ENCODE measurements at places on chromosomes 12 and 14.
A peak's percentile ranks its signal among the peaks of the same experiment; 100 is the strongest.

- peak overlapping the region; percentile 38 for H3K27ac ChIP-seq
- peaks cover 54% of the 10 kb centered on the region for H3K36me3 ChIP-seq
- H3K27me3 ChIP-seq = no peaks in the 10 kb centered on the region
- peaks cover 10% of the 10 kb centered on the region for H3K4me1 ChIP-seq
These were observed 21.1 kb downstream of the FKBP3 start for GRCh38 chr14:45112896-45113781.

DNA sequence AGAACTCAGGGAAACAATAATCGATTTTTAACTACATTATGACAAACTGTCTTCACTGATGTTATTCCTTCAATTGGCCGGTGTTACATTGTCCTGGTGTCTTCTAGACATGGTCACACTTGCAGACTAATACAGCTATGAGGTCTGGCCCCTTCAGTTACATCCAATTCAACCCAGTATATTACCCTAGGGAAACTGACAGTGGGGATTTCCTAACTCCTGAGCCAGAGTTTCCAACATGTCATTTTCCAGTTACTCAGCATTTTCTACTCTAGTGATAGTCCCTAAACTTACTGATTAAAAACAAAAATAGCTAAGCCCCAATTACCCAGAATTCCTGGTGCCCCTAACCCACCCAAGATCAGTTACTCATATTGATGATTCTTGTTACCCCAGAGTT, 21.1 kb downstream of the IFNG start:
- peaks cover 19% of the 10 kb centered on the region for H3K36me3 ChIP-seq
- no peak for DNase-seq
- peaks cover 50% of the 10 kb centered on the region for H3K4me1 ChIP-seq
- no peak overlapping the region for H3K27ac ChIP-seq

- H3K4me1 ChIP-seq = peaks cover 2% of the 10 kb centered on the region
- no peak overlapping the region for H3K27ac ChIP-seq
- no peak overlapping the region for H3K4me3 ChIP-seq
- DNase-seq = no peak
These were observed 46.6 kb downstream of the SMIM41 start for GRCh38 chr12:52126050-52126604.

GRCh38 chr14:32419429-32419828, 90.3 kb downstream of the AKAP6 start:
- no peaks in the 10 kb centered on the region for H3K36me3 ChIP-seq
- peaks cover 2% of the 10 kb centered on the region for H3K27me3 ChIP-seq
- H3K4me1 ChIP-seq = no peaks in the 10 kb centered on the region
- H3K27ac ChIP-seq = no peak overlapping the region
- DNase-seq = no peak
- no peak overlapping the region for H3K4me3 ChIP-seq

GRCh38 chr12:42485823-42486222, 103.7 kb downstream of the PRICKLE1 start:
- peaks cover 63% of the 10 kb centered on the region for H3K27me3 ChIP-seq
- no peak overlapping the region for H3K4me3 ChIP-seq
- H3K4me1 ChIP-seq = peaks cover 12% of the 10 kb centered on the region
- no peak overlapping the region for H3K27ac ChIP-seq
- DNase-seq = no peak
- H3K36me3 ChIP-seq = no peaks in the 10 kb centered on the region

DNA sequence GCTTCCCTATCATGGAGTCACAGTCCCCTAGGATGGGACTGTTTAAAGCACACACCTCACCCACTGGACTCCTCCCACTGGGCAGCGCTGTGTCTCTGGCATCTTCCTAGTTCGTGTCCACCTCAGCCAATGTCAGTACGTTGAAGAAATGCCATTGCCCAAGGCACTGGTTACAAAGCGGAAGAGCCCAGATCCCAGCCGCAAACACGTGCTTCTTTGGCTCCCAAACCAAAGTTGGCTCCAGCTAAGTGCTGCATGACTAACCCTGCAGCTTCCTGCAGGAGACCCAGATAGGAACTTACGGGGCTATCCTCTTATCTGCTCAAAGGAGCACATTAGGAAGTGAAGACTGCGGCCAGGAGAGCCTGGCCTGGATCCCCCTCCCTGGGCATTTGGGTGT, 9.3 kb downstream of the SYNE3 start:
- peak overlapping the region; percentile 67 for H3K27ac ChIP-seq
- no peak overlapping the region for H3K4me3 ChIP-seq
- peaks cover 69% of the 10 kb centered on the region for H3K36me3 ChIP-seq
- no peak for DNase-seq
- no peaks in the 10 kb centered on the region for H3K27me3 ChIP-seq

DNA sequence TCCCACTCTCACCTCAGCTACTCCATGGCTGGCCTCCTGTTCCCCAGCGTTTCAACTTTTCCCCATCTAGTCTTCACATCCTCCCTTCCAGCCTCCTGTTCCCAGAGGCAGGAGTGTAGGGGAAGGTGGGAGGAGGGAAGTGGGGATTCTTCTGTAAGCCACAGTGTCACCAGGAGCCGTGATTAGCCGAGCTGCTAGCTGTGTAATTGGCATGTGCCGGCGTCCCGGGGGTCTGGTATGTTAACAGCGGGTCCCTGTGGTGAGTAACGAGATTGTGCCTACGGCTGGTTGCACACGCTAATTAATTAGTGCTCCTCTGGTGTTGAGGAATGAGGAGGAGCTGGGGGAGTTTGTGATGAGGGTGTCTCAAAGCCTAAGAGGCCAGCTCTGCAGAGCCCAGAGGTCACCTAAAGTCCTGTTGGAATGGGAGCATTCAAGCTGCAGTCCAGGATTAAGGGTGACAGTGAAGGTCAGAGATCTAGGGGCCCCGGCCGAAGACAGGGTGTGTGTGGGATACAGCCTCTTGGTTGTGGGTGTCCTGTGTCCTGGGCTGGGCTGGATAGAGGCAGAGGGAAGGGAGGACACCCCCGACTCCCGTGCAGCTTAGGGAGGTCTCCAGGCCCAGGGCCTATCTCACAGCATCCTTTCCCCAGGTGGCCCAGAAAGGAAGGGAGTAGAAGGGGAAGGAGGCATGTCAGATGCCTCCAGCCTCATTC, 10.0 kb upstream of the CALCOCO1 start:
- H3K4me3 ChIP-seq = no peak overlapping the region
- DNase-seq = no peak
- H3K36me3 ChIP-seq = no peaks in the 10 kb centered on the region
- no peak overlapping the region for H3K27ac ChIP-seq
- H3K27me3 ChIP-seq = peaks cover 45% of the 10 kb centered on the region
- H3K4me1 ChIP-seq = peaks cover 16% of the 10 kb centered on the region

- no peaks in the 10 kb centered on the region for H3K4me1 ChIP-seq
- no peak overlapping the region for H3K27ac ChIP-seq
- DNase-seq = no peak
These were observed 58.0 kb downstream of the NUAK1 start for GRCh38 chr12:106080791-106081170.

DNA sequence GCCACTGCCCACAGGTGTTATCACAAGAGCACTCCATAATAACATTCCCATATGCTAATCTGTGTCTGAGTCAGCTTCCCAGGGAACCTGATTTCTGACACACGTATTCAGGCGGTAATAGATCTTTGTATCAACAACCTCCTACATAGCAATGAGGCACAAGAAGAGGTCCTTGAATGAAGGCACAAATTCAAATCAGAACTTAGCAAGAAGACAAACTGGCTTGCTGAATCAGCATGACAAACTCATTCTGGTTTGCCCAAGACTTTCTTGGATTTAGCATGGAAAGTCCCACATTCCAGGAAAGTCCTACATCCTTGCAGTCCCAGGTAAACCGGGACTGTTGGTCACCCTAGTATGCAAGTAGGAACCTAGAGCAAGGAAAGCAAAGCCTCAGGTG, 33.9 kb upstream of the RNU6-7 start:
- DNase-seq = no peak
- H3K4me3 ChIP-seq = no peak overlapping the region
- H3K4me1 ChIP-seq = no peaks in the 10 kb centered on the region
- no peak overlapping the region for H3K27ac ChIP-seq

DNA sequence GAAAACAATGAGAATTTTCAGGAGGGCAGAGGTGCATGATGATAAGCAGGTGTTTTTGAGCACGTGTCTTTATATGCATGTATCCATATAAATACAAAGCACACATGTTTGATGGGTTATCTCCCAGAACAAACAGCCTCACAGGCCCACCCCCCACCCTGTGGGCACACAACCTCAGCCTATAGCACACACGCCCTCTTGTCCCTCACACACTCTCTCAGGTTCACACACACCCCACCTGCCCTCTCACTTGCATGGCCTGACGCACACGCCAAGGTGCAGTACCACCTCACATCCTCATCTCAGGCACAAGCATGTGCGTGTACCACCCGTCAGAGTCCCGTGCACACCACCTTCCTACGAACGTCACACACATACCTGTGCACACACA, 8.6 kb upstream of the KRT8 start:
- peaks cover 2% of the 10 kb centered on the region for H3K4me1 ChIP-seq
- DNase-seq = no peak
- no peak overlapping the region for H3K27ac ChIP-seq
- H3K27me3 ChIP-seq = peaks cover 13% of the 10 kb centered on the region
- no peaks in the 10 kb centered on the region for H3K36me3 ChIP-seq
- no peak overlapping the region for H3K4me3 ChIP-seq

GRCh38 chr12:3727877-3728632, 24.9 kb downstream of the CRACR2A start:
- peaks cover 39% of the 10 kb centered on the region for H3K4me1 ChIP-seq
- no peaks in the 10 kb centered on the region for H3K27me3 ChIP-seq
- peaks cover 79% of the 10 kb centered on the region for H3K36me3 ChIP-seq
- DNase-seq = peak; percentile 65

GRCh38 chr12:752695-753610, 574 bp downstream of the WNK1 start:
- peak; percentile 59 for DNase-seq
- H3K4me3 ChIP-seq = peak overlapping the region; percentile 93
- H3K36me3 ChIP-seq = peaks cover 42% of the 10 kb centered on the region

DNA sequence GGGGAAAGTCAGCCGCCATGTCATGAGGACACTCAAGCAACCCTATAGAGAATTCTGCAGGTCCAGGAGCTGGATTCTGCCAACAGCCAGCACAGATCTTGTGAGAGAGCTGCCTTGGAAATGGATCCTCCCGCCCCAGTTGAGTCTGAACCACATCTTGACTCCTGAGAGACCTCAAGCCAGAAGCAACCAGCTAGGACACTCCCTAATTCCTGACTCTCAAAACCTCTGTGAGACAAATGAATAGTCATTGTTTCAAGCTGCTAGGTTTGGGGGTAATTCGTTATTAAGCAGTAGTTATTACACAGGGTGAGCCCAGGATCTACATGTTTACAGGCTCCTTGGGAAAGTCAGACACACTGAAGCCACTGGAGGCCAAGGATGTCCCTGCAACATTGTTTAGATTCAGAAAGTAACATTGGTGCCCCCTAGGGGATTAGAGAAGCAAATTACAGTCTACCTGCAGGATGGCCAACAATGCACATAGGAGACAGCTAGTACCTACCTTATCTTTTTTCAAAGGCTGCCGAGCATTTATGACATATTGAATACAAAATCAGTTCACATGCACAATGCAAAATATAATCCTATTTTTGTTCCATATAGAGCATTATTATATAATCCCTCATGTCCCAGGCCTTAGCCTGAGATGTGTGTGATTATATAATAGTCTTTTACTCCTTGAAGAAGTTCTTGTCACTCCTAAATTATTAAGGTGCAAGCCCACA, 57.9 kb upstream of the FICD start:
- no peak overlapping the region for H3K27ac ChIP-seq
- peaks cover 3% of the 10 kb centered on the region for H3K4me1 ChIP-seq
- H3K36me3 ChIP-seq = no peaks in the 10 kb centered on the region
- H3K4me3 ChIP-seq = no peak overlapping the region

DNA sequence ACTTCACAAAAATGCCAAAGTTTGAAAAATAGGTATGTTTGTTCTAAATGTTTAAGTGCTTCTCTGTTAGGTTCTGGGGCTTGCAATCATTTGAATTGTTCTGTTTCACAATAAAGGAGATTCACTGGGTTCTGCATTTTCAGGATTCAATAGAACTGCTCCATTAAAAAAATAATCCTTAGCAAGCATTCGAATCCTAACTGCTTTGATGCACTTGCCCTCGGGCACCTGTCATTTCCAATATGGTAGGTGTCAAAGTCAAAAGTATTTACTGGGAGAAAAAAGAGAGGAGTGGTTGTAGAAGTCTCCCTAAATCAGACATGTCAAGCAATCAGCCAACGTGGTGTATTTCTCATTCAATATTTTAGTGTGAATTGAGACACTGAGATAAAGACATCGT, 5.5 kb downstream of the APOLD1 start:
- DNase-seq = no peak
- no peaks in the 10 kb centered on the region for H3K27me3 ChIP-seq
- peaks cover 25% of the 10 kb centered on the region for H3K4me1 ChIP-seq
- no peak overlapping the region for H3K4me3 ChIP-seq

DNA sequence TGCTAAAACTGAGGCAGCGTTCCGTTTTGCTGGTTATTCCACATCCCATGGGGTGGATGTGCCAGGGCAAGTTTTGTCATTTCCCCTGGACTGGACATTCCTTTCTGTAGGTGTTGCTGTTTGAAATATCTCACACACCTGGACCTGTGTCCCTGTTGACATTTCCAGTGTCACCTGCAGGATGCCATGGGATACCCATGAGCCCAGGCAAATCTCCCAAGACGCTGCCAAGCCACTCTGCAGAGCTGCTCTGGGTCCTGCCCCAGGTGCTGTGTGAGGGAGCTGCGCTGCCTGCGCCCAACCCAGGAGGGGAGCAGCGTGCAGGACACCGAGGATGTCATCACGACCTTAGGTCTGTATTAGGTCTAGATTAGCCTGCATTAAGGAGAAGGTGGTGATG, 5.2 kb upstream of the PACS2 start:
- DNase-seq = no peak
- no peaks in the 10 kb centered on the region for H3K36me3 ChIP-seq
- H3K27ac ChIP-seq = no peak overlapping the region
- peaks cover 19% of the 10 kb centered on the region for H3K4me1 ChIP-seq
- no peaks in the 10 kb centered on the region for H3K27me3 ChIP-seq

- peaks cover 24% of the 10 kb centered on the region for H3K36me3 ChIP-seq
- no peak overlapping the region for H3K27ac ChIP-seq
- no peak overlapping the region for H3K4me3 ChIP-seq
- no peaks in the 10 kb centered on the region for H3K27me3 ChIP-seq
These were observed 35.6 kb upstream of the UBC start for GRCh38 chr12:124949779-124950728.

DNA sequence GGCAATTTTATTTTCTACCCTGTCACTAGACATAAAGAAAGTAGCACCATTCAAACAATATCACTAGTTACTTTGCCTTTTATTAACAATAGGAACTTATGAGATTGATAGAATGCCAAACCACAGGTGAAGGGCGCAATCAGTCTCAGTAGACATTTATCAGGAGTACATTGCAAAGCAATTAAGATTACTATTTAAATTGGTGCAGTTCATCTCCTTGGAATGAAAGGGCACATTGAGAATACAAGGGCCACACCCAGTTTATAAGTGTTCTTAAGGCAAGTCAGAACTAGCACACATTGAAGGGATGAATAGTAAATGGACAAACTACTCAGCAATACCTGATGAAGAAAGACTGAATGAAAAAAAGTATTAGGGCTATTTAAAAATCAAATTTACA, 601.4 kb downstream of the C12orf50 start:
- H3K4me3 ChIP-seq = no peak overlapping the region
- no peaks in the 10 kb centered on the region for H3K27me3 ChIP-seq

GRCh38 chr12:4157122-4157521, 116.4 kb upstream of the CCND2 start:
- H3K4me3 ChIP-seq = no peak overlapping the region
- no peak overlapping the region for H3K27ac ChIP-seq
- no peak for DNase-seq
- peaks cover 93% of the 10 kb centered on the region for H3K4me1 ChIP-seq

GRCh38 chr14:69694730-69695281, 72.1 kb upstream of the SRSF5 start:
- DNase-seq = no peak
- peaks cover 51% of the 10 kb centered on the region for H3K36me3 ChIP-seq
- H3K4me1 ChIP-seq = peaks cover 75% of the 10 kb centered on the region
- peak overlapping the region; percentile 8 for H3K27ac ChIP-seq
- H3K27me3 ChIP-seq = no peaks in the 10 kb centered on the region

Data from activated CD4-positive, alpha-beta memory T cell treated with anti-CD3 and anti-CD28 coated beads, Interleukin-2, amount 10 ng/mL, durations not matched to agents 7 days and 5 days (primary cell).